ENCODE measurements at places on chromosomes 6 and 20.

DNA sequence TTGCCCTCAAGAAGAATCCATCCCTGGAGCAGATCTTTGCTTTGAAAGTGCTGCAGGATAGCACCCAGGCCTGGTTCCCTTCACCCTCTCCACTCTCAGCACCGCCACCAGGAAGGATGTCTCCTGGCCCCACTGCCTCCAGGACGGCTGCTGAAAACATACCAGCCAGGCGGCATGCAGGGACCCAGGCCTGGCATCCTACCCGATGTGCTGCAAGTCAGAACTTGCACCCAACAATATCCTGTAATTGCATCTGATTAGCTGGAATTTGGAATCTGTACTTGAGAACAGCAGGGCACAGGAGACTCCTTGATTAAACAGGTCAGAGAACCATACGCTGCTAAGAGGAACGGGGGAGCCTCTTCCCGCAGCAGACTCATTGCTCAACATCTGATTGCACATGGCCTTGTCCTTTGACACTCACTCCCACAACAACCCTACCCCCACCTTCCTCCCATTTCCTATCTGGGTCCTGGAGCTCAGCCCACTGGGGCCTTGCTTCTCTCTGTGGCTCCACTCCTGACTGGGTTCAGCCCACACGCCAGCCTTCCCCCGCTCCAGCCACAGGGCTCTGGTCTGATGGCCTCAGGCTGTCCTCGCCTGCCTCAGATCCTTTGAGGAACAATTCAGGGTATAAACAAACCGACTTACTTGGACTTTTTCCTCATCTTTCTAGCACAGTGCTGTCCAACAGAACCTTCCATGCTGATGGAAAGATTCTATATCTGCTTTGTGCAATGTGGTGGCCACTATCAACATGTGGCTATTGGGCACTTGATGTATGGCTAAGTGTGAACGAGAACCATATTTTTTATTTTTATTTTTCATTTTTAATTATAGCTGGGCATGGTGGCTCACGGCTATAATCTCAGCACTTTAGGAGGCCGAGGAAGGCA lies 78.0 kb downstream of the FGD2 start:
- DNase-seq, result no peak

DNA sequence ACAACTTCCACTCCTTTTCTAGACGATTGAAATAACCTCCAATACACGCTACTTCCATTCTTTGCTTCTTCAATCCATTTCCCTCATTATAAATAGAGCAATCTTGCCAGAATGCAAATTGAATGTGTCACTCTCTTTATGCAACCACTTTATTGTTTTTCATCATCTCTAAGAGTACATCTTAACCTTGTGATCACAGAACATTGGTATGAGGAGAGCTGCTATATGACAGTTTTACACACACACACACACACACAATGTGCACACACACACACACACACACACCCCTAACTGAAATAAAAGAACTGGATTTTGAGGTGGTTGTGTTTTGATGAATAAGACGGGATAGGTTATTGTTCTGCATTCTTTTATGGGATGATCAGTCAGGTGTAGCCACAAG lies 187.0 kb downstream of the HDGFL1 start:
- no peak for DNase-seq

GRCh38 chr6:45148711-45149341 lies 179.3 kb upstream of the RUNX2 start:
- DNase-seq, result no peak

DNA sequence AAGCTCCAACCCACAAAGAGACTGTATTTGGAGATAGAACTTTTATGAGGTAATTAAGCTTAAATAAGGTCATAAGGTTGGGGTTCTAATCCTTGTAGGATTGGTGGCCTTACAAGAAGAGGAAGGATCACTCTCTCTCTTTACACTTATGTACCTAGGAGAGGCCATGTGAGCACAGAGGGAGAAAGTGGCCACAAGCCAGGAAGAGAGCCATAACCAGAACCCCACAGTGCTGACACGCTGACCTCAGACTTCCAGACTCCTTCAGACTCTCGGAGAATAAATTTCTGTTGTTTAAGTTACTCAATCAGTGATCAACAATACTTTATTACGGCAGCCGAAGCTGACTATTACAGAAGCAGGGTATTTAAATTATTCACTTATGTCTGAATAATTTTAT lies 430.5 kb upstream of the EPHA7 start:
- DNase-seq, result no peak

- no peak for DNase-seq
Measured at GRCh38 chr20:20649945-20650344, 62.5 kb downstream of the RALGAPA2 start.

GRCh38 chr6:113731541-113731940 lies 125.6 kb upstream of the MARCKS start:
- no peak for DNase-seq

DNA sequence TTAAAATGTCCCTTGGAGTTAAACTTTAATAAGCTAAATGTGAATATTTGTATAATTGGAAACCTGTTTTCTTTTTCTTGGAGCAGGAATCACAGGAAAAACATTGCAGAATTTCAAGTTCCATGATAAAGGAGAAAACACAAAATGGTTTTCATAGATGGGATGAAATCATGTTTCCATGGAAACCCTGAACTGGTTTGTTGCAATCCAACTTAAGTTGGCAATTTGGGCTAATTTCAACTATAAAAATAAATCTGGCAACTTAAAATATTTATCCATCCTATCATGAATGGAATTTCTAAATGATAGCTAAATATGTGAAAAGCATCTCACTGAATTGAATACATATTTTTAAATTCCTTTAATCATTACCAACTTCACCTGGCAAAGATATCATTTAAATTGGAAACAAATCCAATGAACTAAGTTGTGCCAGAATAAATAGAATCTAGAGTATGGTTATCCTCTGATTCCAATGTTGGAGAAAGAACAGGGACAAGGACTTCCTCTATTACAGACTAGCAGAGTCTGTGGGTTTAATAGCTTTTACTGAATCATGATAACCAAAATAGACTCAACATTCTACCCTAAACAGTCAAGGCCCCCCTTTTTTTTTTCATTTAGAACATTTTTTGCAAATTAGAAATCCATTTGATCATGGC lies 33.2 kb downstream of the COL21A1 start:
- DNase-seq, result no peak

GRCh38 chr20:37219751-37220668 lies 40.7 kb upstream of the MROH8 start:
- DNase-seq, result no peak

DNA sequence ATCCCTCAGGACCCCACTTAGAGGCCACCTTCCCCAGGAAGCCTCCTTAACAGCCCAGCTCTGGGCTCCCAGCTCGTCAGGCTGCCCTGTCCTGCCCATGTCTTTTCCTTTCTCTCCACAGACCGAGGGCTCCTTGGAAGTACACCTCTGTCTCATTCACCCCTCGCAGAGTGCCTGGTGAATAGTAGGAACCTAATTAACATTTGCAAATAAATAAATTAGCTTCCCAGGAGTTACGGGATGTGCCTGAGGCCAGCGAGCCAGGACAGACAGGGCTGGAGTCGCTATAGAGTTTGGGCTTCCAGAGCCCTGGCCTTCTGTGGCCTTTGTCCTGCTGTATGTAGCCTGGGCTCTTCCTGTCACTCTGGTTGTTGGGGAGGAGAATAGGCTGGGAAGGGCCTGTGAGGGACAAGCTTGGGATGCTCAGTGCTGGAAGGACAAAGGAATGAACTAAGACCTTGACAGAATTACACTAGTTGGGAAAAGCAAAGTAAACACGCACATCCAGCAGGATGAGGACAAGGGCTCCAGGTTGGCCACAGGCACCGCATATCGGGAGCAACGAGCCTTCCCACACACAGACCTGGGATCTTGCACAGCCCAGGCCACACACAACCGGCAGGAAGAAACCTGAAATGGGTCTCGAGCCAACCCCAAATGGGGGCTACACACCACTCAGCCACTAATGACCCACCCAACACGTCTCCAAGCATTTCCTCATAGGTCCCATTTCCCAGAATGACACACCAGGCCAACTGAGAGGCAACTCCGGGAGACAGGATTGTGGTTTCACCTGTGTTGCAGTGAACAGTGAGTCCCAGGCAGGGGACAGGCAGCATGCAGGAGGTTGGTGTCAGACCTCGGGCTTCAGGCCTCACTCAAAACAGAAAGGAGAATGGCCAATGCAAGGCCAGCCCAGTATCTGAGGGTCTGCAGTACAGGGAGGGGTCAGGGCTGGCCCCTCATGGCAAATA lies 9.7 kb downstream of the MAP1LC3A start:
- no peak for DNase-seq

Measured in WERI-Rb-1 (cell line).